Cerebellum (tissue), 4 donors: ENCODE measurements at places on chromosomes 3 and 15.

GRCh38 chr3:125374501-125374995, 577 bp downstream of the ZNF148 start:
- DNase-seq = peak; percentile 39

- no peak for DNase-seq
These were observed 20.7 kb upstream of the SLC28A1 start for GRCh38 chr15:84863565-84864443.

- DNase-seq = no peak
These were observed 251.4 kb upstream of the ROPN1 start for GRCh38 chr3:124243177-124243859.

DNA sequence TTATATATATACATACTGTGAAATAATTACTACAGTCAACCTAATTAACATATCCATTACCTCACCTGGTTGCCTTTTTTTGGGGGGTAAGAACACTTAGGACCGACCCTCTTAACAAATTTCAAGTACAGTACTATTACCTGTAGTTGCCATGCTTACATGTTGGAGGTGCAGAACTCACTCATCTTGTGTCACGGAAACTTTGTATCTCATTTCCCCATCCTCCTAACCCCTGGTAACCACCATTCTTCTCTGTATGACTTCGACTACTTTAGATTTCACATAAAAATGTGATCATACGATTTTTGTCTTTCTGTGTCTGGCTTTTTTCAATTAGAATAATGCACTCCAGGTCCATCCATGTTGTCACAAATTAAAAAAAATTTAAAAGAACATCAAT, 55.5 kb upstream of the MELTF start:
- no peak for DNase-seq

GRCh38 chr3:149663966-149664365, 6.1 kb upstream of the WWTR1 start:
- no peak for DNase-seq

GRCh38 chr15:86616771-86617170, 537.1 kb downstream of the AGBL1 start:
- DNase-seq = no peak

GRCh38 chr3:161500068-161500796, 3.6 kb downstream of the OTOL1 start:
- DNase-seq = no peak

DNA sequence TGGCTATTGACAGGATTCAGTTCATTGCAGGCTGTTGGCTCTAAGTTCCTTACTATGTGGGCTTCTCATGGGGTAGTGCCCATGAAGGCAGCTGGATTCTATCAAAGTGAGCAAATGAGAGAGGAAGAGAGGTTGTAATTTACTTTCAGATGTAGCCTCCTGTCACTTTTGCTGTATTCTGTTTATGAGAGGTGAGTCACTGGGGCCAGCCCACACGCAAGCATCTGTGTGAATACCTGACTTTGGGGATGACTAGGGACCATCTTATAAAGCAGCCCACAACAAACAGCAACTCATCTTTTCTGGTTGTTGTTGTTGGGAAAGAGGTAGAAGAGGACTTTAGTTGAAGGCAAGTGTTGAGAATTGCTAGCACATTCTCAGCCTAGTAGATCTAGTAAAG, 506.3 kb upstream of the GRM7 start:
- DNase-seq = no peak

DNA sequence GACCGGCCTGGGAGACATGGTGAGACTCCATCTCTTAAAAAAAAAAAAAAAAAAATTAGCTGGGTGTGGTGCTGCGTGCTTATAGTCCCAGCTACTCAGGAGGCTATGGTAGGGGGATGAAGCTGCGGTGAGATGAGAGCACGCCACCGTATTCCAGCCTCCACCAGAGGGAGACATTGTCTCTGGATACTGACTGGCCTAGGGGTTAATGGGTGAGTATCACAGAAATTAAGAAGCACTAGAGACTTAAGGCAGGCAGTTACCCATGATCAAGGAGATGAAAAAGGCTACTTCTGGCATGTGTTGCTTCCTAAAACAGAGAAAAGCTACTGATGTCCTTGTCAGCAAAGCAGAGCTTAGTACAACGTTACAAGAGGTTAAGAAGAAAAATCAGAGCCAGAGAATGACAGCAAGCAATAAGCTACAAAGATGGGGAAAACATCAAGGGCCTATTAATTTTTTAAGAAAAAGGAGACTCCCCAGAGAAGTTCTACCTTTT, 8.6 kb downstream of the TFRC start:
- DNase-seq = peak; percentile 80

DNA sequence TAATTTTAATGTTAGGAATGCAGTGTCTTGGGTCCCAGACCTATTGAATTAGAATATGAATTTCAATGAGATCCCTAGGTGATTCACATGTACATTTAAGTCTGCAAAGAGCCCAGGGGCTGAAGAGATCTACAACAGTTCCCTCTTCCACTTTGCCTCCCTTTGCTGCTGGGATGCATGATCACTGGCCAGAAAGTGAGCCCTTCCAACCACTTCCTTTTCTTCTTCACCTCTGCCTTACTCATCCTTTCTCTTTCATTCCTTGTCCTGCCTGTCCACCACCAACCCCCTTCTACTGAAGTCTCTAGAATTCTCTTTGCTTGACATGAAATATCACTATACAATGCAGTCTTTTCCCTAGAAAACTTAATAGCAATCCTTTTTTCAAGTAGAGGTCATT, 222.4 kb upstream of the LRIG1 start:
- no peak for DNase-seq

DNA sequence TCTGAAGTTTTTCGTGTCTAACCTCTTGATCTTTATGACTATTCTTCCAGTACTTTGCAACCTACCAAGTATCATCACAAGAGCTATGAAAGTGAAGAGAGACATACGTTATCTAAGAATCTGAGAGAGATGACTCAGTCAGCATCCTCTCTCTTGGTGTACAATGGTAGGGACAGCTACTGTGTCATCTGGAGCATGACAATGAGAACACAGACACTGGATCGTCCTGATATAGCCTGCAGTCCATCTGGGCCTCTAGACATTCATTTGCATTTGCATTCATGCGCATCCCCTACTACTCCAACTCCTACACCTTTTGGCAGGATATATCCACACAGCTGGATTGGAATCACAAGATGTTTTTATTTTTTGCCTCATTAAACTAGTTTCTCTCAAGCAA, 115.2 kb downstream of the PEX5L start:
- DNase-seq = no peak

- DNase-seq = no peak
These were observed 406 bp upstream of the RASA2 start for GRCh38 chr3:141486496-141486745.

DNA sequence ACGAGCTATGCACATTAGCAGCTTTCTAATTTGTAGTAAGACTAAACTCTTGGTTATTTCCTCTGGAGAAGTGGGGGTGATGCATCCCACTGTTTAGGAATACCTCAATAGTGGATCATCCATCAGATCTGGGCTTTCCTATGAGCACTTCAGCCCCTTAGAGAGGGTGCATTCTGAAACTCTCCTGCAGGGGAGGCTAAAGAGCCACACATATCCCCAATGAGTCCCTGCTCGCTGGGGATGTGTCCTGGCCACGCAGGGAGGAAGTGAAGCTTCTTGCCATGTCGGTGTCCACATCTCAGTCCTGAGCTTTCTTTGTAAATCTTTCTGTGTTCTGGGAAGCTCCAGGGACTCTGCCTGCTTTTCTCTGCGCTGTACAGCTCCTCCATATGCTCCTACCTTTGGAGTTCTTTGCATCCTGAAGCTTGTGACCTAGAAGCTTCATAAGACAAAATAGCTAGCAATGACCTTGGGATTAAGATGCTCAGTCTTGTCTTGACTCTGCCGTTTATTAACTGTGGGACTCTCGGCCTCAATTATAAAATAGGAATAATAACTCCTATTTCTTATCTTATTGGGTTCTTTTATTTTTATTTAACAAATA, 28.3 kb upstream of the MASP1 start:
- peak; percentile 17 for DNase-seq

DNA sequence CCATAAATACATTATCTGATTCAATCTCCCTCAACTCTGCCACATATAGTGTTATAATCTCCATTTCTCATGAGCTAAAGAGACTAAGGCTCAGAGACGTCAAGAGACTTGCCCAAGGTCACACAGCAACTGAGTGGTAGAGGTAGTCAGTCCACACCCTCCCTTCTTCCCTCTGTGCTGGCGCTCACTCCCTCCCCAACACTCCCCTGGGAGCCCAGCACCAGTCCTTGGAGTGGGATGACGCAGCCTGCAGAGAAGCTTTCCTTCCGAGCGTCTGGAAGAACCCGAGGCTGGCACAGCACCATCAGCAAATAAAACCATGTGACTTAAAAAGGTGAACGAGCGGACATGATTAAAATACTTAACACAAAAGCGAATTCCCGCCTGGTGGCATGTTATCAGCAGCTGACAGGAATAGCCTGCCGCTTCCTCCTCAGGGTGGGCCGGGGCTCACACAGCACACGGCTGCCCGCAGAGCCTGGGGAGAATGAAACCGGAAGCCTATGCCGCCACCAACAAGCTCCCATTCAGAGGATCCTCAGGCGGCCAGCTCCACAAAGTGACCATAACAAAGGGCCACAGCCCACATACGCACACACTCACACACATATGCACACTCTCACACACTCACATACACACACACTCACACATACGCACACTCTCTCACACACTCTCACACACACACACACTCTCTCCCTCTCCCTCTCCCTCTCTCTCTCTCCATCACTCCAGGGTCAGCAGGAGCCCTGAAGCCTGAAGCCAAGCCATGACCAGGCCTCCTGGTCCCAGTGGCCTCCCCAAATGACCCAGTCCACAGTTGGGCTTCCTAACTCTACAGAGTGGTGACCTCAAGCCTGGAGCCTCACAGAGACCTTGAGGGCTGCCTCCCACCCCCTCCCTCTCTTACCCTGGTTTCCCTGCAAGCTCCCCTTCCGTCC, 120.5 kb downstream of the XXYLT1 start:
- DNase-seq = no peak

GRCh38 chr15:67143646-67144045, 78.2 kb downstream of the SMAD3 start:
- DNase-seq = no peak

- DNase-seq = no peak
These were observed 20.2 kb upstream of the PPM1L start for GRCh38 chr3:160735826-160736225.

GRCh38 chr15:101178479-101178878, 73.4 kb downstream of the CHSY1 start:
- DNase-seq = no peak

- DNase-seq = no peak
These were observed 69.8 kb downstream of the FEM1B start for GRCh38 chr15:68347392-68347791.

DNA sequence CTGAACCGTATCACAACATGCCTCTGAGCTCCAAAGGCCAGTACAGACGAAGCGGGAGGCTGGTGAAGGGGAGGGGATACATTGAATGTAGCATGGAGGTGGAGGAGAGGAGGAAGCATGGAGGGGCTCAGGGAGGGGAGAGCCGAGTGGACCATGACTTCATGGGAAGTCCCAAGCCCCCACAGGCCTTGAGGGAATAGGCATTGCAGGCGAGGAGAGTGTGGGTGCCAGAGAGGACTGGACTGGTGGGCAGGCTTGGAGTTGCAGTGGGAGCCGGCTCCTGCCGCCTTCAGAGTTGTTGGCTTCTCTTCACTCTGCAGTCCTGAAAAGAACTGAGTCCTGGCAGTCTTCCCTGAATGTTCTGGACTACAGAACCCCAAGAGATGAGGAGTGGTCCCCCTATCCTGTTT, 3.3 kb upstream of the RNU6-1 start:
- no peak for DNase-seq

DNA sequence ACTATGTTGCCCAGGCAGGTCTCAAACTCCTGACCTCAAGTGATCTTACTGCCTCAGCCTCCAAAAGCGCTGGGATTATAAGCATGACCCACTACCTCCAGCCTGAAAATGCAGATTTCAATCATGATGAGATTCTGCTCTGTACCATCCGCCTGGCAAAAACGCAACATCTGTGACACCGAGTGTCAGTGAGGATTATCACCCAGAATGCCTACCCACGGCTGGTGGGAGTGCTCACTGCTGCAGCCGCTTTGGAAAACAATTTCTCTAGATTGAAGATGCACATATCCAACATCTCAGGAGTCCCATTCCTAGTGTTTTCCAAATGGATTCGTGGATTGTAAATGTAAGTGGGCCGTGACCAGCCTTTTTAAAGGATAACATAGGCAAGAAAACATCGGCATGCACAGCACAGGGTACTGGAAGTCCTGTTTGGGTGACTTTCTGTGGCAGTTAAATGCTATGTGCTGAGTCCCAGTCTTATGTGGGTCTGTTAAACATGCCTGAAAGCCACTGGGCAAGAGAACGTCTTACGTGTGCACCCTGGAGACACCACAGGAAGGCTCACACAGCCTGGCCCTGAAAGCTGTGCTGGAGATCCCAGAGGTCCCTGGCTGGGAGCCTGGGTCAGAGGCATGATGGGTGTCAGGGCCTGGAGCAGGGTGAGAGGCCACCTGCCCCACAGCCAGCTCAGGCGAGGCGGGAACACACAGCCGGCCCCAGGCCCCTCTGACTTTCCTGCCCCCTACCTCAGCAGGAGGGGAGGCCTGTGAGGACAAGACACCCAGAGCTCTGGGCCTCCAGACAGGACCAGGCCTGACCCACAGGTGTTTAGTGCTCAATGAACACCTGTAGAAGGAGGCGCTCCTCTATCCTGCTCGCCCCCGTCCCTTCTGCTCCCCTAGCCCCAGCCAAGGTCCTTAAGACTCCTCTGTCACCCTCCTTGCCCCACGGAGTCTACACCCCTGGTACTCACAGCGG, 918 bp downstream of the PRSS50 start:
- no peak for DNase-seq

GRCh38 chr3:10526366-10526765, 21.0 kb upstream of the ATP2B2 start:
- no peak for DNase-seq
